ENCODE measurements at places on chromosomes 11 and 22.

GRCh38 chr11:64694821-64695365 is 28.1 kb downstream of the NRXN2 start:
- DNase-seq: peak; percentile 61

GRCh38 chr11:91792779-91793262 is 431.8 kb upstream of the FAT3 start:
- no peak for DNase-seq

- no peak for DNase-seq
These were observed 27.1 kb upstream of the TMPRSS4 start for GRCh38 chr11:118049771-118050170.

DNA sequence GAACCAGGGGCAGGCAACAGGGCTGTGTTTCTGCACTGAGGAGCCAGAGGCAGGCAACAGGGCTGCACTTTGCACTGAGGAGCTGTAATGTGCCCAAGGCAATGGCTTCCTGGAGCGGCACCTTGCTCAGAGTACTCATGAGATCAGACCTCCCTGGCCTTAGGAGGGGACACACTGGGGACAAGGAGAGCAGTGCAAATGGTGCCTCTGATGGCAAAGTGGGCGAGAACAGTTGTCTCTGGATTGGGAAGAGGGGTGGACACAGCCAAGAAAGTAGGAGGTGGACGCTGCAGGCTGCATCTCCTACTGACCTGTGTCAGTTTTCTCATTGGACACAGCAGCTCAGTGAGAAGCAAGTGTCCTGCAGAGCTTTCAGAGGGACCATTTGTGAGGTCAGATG is 1443.3 kb downstream of the TBC1D22A start:
- no peak for DNase-seq

- DNase-seq: no peak
These were observed 24.6 kb downstream of the MAML2 start for GRCh38 chr11:96318399-96318798.
